ENCODE measurements at places on chromosomes 5 and 9. TPM values are rescaled to one million over a fixed set of nuclear protein-coding genes. Genes with fewer than 3 reads are reported as not detected.

FAM221B gene
- not detected for total RNA-seq

KCNV2 gene
- not detected for total RNA-seq

SLC34A1 gene
- total RNA-seq, result 0.14 TPM

SYK gene
- 28.4 TPM for total RNA-seq

BTNL8 gene
- not detected for total RNA-seq

LCP2 gene
- not detected for total RNA-seq

PCDHB15 gene
- 0.50 TPM for total RNA-seq

TAF11L5 gene
- not detected for total RNA-seq
